Gastrocnemius medialis (tissue), 4 donors: ENCODE measurements at places on chromosomes 7 and 10.

- DNase-seq = no peak
These were observed 27.3 kb downstream of the AHCYL2 start for GRCh38 chr7:129252128-129252527.

DNA sequence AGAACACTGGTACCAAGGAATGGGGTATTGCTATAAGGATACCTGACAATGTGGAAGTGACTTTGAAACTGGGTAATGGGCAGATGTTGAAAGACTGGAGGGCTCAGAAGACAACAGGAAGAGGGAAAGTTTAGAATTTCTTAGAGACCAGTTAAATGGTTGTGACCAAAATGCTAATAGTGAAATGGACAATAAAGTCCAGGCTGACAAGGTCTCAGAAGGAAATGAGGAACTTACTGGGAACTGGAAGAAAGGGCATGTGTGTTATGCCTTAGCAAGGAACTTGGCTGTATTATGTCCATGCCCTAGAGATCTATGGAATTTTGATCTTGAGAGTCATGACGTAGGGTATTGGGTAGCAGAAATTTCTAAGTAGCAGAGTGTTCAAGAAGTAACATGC, 38.0 kb downstream of the FAM149B1 start:
- no peak for DNase-seq

DNA sequence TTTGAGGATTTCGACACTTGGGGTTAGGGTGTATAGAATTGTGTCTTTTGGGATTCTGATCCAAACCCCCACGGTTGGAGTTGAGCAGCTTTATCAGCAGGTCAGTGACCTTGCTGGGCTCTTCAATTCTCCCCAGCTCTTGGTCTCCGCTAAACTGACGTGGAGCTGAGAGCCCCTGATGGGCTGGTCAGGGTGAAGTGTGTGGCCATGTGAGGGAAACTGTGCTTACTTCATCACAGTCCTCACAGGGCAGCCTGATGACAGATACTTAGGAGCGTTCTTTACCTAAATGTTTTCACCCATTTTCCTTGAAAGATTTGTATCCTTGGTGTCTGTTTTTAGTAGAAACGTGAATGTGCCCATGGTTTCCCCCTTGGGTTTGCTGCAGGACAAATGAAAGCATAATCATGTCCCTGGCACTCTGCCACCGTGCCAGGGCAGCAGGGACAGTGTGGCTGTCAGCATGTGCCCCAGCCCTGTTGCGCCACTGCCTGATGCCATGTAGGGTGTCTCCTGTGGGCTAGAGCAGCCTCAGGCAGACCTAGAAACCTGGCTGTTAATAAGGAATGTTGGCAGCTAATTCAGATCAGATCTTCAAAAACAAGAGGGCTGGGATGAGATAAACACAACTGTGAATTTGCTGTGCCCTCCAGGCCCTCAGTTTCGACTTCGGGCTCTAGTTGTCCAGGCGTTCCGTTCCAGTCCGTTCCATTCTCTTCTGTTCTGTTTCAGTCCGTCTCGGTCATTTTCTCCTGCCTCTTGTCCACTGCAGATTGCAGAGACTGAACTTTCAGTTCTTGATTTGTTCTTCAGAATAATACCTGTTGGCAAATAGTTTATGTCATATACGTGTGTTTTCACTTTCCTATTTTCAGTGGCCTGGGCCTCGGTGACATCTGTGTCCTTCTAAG, 96.8 kb downstream of the TRRAP start:
- DNase-seq = peak; percentile 69

- DNase-seq = no peak
These were observed 33.5 kb upstream of the KLHL7 start for GRCh38 chr7:23072048-23072447.

DNA sequence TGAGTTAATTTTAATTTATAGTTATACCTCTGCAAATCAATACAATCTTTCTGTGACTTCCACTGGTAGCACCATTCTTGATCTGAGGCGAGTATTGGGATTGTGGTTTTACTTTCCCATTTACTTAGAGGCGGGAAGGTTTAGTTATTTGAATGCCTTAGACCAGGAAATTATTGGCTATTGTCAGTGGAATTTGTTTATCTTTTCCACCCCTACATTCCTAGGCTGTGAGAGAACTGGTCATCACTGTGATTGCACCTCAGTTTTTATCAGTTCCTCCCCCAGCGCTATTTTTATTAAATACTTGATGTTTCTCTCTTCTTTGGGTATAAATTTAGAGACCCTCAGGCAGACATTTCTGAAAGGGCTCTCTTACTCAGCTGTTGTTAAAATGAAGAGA, 29.9 kb downstream of the CDK14 start:
- no peak for DNase-seq

- no peak for DNase-seq
These were observed 19.2 kb upstream of the OR6B1 start for GRCh38 chr7:143980746-143981510.

DNA sequence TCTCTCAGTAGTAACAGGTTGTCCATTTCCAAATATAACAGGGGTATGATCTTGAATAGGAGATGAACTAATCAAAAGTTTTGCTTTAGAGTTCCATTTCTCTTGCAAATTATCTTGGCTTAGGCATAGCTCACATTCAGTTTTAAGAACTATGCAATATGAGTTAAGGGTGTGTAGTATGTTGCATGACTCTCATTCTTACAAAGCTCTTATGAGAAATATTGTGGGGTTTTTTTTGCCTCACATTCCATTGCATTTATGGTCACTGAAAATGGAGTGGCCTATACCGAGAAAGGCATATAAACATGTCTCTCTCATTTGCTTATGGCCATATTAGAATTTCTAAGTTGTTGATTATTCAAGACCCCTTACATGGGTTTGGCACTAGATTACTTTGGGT, 48.5 kb upstream of the LAMB1 start:
- DNase-seq = no peak

DNA sequence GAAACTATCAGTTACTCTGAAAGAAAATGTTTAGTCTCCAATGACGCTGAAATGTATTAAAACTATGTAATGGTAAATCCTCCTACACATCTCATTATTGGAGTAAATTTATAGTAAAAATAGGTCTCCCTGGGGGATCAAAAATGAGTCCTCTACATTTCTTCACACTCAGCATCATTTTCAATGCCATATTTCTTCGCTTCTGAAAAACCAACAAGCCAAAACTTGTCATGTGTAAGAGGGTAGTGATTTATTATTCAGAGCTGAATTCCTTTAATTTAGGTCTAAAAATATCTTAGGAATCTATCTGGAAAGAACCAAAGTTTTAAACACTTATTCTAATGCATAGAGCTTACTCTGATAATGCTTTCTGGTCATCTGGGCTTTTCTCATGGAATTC, 3.0 kb downstream of the PDK4 start:
- no peak for DNase-seq

GRCh38 chr7:27178366-27178765, 4.2 kb upstream of the HOXA10 start:
- peak; percentile 50 for DNase-seq

DNA sequence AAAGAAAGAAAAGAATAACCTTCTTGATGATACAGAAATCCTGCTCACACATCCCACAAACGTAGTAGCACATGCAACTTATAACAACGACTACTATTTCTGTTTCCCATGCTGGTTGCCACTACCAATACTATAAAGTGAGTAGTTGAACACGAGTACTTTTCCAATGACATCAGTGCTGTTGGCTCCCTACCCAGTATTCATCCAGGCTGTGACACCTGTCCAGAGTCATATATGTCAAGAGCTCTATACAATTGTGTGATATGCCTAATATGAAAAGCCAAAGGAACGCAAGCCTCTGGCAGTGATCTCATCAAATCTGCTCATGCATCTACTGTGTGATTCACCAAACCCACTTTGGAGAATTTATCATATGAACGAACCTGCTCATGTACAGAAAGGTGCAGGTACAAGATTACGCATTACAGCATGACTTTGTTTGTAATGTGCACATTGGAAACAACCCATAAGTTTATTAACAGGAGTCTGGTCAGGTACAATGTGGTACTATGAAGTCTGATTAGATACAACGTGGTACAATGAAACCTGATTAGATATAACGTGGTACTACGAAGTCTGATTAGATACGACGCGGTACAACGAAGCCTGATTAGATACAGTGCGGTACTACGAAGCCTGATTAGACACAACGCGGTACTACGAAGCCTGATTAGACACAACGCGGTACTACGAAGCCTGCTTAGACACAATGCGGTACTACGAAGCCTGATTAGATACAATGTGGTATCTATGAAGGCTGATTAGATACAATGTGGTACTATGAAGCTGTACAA, 5.8 kb upstream of the ITIH5 start:
- no peak for DNase-seq

DNA sequence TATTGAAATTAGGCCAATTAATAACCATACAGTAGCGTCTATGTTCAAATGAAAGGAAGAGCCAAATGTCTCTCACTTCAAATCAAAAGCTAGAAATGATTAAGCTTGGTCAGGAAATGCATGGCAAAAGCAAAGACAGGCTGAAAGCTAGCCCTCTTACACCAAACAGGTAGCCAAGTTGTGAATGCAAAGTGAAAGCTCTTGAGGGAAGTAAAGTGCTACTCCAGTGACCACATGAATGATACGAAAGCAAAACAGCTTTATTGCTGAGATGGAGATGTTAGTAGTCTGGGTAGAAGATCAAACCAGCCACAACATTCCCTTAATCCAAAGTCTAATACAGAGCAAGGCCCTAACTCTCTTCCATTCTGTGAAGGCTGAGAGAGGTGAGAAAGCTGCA, 123.8 kb downstream of the TEX36 start:
- no peak for DNase-seq

DNA sequence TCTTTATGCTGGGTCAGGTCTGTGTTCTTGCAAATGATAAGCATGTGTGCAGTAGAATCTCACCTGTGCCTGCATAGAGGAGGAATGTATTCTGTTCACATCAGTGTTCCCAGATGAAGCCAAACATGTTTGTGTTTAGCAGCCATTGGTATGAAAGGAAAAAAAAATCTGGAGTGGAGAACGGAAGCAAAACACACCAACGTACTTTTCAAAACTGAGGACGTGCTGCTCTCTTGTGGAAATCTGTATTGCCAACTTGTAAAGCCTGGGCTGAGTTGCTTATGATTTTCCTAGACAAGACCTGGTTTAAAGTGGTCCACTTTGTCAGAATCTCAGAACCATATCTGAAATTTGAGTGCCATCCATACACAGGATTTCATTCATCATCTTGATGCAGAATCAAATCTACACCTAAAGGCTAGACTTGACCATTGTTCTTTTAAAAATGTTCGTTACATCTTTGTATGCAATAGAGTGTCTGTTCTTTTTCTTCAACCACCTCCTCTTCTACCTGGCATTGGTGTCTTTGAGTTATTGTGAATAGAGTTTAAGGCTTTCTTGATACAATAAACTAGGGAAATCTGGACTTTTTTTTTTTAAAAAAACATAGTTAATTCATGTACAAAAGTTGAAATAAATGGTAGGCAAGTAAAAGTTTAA, 367.7 kb downstream of the PHF14 start:
- DNase-seq = no peak

DNA sequence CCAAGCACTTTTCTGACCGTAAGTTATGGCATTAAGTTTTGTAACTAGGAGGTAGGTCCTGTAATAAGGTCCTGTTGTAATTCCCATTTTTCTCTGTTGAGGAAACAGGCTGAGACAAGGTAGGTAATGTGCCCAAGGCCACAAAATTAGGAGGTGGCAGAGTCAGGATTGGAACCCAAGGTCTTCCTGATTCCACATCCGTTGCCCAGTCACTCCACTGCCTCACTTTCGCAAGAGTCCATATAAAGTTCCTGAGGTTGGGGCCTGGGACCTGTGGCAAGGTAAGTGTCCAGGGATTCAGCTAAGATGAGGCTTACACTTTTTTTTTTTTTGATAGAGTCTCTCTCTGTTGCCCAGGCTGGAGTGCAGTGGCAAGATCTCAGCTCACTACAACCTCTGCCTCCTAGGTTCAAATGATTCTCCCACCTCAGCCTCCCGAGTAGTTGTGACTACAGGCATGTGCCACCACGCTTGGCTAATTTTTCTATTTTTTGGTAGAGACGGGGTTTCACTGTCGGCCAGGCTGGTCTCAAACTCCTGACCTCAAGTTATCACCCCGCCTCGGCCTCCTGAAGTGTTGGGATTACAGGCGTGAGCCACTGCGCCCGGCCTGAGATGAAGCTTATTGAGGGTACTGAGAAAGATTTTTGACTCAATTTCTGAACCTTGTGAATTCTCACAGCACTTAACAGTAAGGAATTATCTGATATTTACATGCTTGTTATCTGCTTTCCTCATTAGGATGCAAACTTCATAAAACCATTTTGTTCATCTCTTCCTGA, 20.3 kb upstream of the GNA12 start:
- no peak for DNase-seq

GRCh38 chr7:98641646-98642500, 24.8 kb downstream of the NPTX2 start:
- DNase-seq = no peak

DNA sequence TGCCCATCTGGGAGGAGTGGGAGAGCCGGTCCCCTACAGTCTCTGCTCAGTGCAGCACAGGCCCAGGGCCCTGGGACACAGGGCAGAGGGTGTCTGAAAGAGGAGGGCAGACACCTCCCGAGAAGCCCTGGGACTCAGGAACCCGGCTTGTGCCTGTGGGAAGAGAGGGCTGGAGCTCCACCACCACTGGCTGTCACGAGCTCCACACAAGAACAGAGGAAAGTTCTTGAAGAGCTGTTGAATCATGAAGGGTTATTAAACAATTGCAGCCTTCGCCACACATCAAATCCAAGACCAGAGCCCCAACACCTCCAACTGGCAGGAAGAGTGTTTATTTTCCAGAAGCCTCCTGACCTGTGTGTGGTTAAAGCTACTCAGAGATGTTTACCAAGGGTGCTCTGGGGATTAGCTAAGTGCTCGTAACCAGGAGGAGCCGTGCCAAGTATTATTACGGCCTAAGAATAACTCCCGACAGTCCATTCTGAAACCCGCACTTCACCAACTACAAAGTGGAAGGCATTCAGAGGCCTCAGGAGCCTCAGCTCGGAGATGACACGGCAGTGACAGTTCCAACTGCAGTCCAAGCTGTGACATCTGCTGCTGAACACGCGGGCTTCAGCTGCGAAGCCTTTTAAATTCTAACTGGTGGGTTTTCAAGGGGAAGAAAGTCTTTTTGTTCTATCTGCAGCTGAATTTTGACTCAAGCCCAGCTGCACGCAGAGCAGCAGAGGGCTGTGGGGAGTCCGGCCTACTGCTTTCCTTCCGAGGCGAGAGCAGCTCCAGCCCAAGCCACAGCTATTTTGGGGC, 75.1 kb downstream of the MAD1L1 start:
- DNase-seq = peak; percentile 40
